H1 (cell line): ENCODE measurements at places on chromosomes 12 and 14.

- no peak for DNase-seq
Observed at GRCh38 chr12:124006085-124006845, 33.2 kb downstream of the ZNF664 start.

DNA sequence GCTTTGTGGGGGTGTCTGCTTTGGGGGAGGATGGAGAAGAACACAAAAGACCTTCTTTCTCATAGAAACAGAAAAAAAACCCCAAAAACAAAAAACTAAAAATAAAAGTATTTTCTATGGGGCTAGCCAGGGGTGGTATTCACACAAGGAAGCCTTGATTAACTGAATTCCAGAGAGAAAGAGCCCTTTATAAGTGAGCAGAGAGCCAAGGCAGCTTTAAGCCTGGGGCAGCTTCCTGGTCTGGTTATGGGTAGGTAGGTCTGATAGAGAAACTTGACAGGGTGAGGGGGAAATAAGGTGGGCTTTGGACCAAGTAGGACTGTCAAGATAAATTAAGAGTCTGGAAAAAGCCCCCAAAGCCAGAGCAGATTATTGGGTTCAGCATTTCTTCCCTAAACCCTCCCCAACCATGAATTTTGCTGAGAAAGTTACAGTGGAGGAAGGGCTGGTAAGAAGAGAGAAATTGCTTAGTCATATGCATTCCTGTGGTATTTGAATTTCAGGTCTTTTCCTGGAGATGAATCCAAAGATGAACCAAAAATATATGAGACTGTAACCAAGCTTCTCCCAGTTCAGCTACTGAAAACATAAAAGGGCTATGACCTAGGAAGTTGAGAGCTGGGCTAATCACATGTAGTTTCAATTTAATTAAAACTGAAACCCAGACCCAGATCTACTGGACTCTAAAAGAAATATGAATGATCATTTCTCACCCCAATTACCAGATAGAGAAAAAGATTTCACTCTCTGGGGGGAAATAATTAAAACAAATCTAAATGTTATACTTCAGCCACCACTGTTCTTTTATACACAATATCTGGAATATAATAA lies 144.8 kb downstream of the TBC1D30 start:
- no peak for DNase-seq

DNA sequence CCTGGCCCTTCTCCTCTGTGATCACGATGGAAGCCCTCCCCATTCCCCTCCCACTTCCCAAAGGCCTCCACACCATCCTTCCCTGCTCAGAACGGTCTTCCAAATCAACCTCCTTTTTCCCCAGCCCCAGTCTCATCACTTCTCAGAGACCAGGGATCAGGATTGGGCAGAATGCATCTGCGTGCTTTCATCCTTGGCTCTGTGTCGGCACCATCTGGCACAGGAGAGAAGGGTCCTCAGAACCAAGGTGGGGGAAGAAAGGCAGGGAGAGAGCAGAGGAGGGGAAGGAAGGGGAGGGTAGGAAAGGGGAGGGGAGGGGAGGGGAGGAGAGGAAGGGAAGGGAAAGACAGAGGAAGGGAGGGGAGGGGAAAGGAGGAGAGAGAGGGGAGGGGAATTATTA lies 52.4 kb upstream of the FICD start:
- DNase-seq = no peak

- DNase-seq = no peak
Observed at GRCh38 chr12:122403831-122404230, 18.6 kb downstream of the CLIP1 start.

DNA sequence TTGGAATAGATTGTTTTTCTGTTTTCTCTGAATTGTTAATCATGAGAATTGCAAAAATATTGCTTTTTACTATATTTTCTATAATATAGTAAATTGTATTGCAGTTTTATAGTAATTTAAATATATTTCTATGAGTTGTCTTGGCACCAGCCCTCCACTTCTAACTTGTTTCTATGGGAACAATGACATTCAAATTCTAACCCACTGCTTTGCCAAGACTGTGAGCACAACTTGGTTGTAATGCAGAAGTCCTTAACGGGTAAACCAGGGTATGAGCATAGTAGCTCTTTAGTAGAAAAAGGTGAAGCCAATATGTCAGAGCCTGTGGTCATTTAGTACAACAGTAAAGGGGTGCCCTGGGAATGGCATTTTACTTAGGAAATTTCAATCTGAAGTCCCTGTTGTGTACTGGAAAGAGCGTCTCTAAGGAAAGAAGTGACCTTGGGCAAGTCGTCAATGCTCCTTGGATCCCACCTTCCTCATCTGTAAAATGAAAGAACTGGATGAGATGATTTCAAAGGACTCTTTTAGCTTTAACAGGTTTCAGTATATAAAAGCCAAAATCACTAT lies 283.3 kb downstream of the ATP23 start:
- no peak for DNase-seq

DNA sequence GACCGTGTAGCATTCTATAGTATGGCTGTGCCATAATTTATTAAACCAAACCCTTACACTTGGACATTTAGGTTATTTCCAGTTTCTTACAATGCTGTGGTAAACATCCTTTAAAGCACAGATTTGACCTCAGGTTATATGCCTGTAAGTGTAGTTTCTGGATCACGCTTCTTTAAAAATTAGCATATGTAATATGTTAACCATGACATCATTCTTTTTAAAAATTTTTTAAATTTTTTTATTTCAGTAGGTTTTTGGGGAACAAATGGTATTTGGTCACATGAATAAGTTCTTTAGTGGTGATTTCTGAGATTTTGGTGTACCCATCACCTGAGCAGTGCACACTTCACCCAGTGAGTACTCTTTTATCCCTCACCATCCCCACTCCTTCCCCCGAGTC lies 18.3 kb downstream of the SAMD4A start:
- no peak for DNase-seq
